ENCODE measurements at places on chromosomes 13 and 19.
A peak's percentile ranks its signal among the peaks of the same experiment; 100 is the strongest.

- DNase-seq, result no peak
Measured at GRCh38 chr19:58001895-58002369, 688 bp downstream of the ZNF606 start.

DNA sequence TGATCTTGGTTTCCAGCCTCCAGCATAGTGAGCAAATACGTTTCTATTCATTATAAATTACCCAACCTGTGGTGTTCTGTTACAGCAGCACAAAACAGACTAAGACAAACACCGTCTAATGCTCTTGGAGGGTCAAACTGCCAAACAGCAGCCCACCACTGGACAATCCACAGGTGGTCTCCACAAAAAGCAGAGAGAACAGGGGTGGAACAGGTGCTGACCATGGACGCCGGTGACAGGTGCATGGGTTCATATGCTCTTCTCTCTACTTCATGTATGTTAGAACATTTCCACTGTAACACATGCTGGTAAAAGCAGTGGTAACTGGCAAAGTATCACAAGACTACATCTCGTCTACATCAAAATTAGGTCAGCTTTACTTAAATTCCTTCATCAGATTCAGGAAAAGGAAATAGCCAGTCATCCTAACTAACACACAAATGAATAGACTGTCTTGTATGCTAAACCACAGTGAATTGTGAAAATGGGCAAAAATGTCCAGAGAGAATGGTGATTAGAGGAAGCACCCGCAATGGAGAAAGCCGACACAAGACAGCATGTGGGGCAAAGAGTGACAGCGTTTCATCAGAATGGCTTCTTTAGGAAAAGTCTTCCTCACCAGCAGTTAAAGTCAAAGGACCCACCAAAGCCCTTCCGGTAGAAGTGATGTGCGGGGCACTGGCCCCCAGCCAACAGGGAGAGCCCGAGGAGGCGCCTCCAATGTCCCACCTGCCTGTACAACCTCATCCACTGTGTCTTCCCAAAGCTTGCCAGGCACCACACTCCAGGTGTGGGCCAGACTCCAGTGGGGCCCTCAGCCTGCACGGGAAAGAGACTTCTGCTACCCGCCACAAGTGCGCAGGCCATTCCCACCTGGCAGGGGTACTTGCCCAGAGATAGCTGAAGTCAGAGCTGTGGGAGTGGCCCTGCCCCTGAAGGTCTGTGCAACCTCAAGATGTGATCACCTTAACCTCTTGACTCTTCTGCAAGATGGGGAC lies 6.5 kb downstream of the CARS2 start:
- DNase-seq, result no peak

GRCh38 chr19:30371161-30371836 lies 885 bp upstream of the ZNF536 start:
- no peak for DNase-seq

DNA sequence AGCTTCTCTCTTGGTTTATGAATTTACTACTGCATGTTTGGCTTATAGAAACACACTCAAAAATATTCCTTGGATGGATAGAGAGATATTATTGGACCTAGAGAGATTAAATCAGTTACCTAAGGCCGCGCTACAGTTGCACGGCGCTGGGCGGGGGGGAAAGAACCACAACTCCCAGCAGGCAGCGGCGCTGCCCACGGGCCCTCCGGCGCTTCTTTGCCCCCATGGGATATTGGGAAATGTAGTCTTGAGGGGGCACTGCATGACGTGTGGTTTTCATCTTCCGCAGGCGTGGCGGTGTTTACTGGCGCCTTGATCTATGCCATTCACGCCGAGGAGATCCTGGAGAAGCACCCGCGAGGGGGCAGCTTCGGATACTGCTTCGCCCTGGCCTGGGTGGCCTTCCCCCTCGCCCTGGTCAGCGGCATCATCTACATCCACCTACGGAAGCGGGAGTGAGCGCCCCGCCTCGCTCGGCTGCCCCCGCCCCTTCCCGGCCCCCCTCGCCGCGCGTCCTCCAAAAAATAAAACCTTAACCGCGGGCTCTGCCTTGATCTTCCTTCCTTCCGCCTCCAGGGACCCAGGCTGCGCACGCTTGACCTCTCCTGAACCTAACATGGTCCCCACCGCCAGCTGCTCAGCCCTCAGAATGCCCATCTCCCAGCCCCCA lies 4.8 kb downstream of the EMP3 start:
- peak; percentile 67 for DNase-seq

DNA sequence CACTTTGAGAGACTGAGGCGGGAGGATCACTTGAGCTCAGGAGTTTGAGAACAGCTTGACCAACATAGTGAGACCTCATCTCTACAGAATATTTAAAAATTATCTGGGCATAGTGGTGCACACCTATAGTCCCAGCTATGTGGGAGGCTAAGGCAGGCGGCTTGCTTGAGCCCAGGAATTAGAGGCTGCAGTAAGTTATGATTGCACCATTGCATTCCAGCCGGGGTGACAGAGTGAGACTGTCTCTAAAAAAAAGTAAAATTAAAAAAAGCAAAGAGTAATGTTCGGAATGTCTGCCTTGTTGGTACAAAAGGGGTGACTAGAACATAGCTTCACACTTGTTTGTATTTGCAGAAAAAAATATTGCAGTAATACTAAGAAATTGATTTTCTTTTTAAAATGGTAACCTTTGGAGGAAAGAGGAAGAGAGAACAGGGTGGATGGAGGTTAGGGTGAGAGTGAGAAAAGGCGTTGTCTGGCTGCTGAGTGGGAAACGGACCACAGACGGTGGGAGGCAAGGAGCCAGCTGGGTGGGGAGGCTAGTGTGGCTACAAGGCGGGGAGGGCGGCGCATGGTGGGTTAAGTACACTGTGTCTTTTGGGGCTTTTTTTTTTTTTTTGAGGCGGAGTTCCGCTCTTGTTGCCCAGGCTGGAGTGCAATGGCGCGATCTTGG lies 10.2 kb downstream of the PPP1R14A start:
- DNase-seq, result no peak

GRCh38 chr13:36814465-36814864 lies 4.6 kb upstream of the RFXAP start:
- DNase-seq, result no peak

Measured in activated T-cell treated with anti-CD3 and anti-CD28 coated beads for 1 hour (primary cell).